SJSA1 (cell line): ENCODE measurements at places on chromosomes 1 and 21. TPM values are rescaled to one million over a fixed set of nuclear protein-coding genes. Genes with fewer than 3 reads are reported as not detected.
A peak's percentile ranks its signal among the peaks of the same experiment; 100 is the strongest.

GRCh38 chr1:87129038-87129437 is 199.6 kb upstream of the LMO4 start:
- H3K4me1 ChIP-seq: peaks cover 15% of the 10 kb centered on the region
- no peak overlapping the region for H3K4me3 ChIP-seq
- no peaks in the 10 kb centered on the region for H3K27me3 ChIP-seq
- no peaks in the 10 kb centered on the region for H3K36me3 ChIP-seq
- DNase-seq: no peak
- H3K27ac ChIP-seq: no peak overlapping the region

GRCh38 chr1:241156231-241156965 is 200.6 kb downstream of the RGS7 start:
- no peak overlapping the region for H3K27ac ChIP-seq
- no peak overlapping the region for H3K4me3 ChIP-seq
- no peaks in the 10 kb centered on the region for H3K4me1 ChIP-seq
- DNase-seq: no peak
- H3K27me3 ChIP-seq: no peaks in the 10 kb centered on the region; the same call in 1 of the 2 replicates

GRCh38 chr21:18451670-18452069 is 48.1 kb upstream of the TMPRSS15 start:
- no peak overlapping the region for H3K27ac ChIP-seq
- no peaks in the 10 kb centered on the region for H3K4me1 ChIP-seq
- H3K4me3 ChIP-seq: no peak overlapping the region
- no peaks in the 10 kb centered on the region for H3K27me3 ChIP-seq

GRCh38 chr1:94702442-94702815 is 117.7 kb upstream of the SLC44A3 start:
- no peak overlapping the region for H3K4me3 ChIP-seq
- no peaks in the 10 kb centered on the region for H3K27me3 ChIP-seq
- H3K27ac ChIP-seq: peak overlapping the region; percentile 67
- H3K36me3 ChIP-seq: no peaks in the 10 kb centered on the region
- H3K4me1 ChIP-seq: peaks cover 66% of the 10 kb centered on the region

GRCh38 chr1:38777464-38777957 is 82.1 kb downstream of the RRAGC start:
- H3K36me3 ChIP-seq: no peaks in the 10 kb centered on the region
- peaks cover 14% of the 10 kb centered on the region for H3K4me1 ChIP-seq
- DNase-seq: no peak
- no peak overlapping the region for H3K27ac ChIP-seq
- H3K4me3 ChIP-seq: no peak overlapping the region

- no peak overlapping the region for H3K4me3 ChIP-seq
- no peak for DNase-seq
- no peak overlapping the region for H3K27ac ChIP-seq
- H3K4me1 ChIP-seq: no peaks in the 10 kb centered on the region
- H3K36me3 ChIP-seq: no peaks in the 10 kb centered on the region
These were observed 868.0 kb downstream of the USP25 start for GRCh38 chr21:16597753-16598152.

DNA sequence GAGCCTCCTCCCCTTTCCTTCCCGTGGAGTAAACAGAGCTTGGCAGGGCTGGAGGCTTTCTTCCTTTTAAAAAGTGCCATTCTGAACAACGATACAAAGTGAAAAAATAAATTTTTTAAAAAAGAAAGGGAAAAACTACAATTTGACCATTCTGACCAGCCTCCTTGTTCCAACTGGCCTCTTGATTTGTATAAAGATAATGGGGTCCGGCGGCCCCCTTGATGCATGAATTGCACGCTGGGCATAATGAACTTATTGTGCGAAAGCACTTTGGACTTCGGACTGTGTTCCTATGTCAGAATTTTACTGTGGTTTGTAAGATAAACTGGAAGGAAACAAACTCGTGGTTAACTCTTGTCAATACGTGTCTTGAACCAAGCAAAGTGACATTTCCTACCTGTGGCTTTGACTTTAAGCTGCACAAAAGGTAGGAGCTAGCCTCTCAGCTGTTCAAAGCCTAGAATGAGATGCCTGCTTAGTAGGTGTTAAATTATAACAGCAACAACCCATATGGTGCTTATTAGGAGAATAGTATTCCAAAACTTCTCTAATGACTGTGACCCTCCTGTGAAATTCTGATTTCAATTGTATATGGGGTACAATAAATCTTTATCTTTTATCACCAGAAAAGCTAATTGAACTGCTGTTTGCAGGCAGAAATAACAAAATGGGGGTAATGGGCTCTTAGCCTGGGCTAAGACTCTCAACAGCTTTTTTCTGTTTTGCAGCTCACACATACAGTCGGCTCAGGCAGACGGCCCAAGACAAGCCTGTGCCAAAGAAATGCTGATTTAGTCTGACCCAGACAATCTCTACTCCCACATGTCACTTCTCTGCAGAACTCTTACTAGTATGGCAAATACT is 9.3 kb downstream of the IRF2BP2 start:
- DNase-seq: no peak
- peaks cover 36% of the 10 kb centered on the region for H3K36me3 ChIP-seq
- peaks cover 68% of the 10 kb centered on the region for H3K4me1 ChIP-seq
- H3K4me3 ChIP-seq: peak overlapping the region; percentile 46

GRCh38 chr1:16083486-16083885 is 10.0 kb upstream of the FAM131C start:
- no peak overlapping the region for H3K27ac ChIP-seq
- no peaks in the 10 kb centered on the region for H3K27me3 ChIP-seq
- H3K4me1 ChIP-seq: peaks cover 9% of the 10 kb centered on the region
- no peak overlapping the region for H3K4me3 ChIP-seq
- H3K36me3 ChIP-seq: no peaks in the 10 kb centered on the region

GRCh38 chr1:109639841-109640184 is 16.1 kb upstream of the GSTM4 start:
- H3K27me3 ChIP-seq: no peaks in the 10 kb centered on the region
- peaks cover 27% of the 10 kb centered on the region for H3K4me1 ChIP-seq
- no peak overlapping the region for H3K27ac ChIP-seq
- peak; percentile 36 for DNase-seq

DNA sequence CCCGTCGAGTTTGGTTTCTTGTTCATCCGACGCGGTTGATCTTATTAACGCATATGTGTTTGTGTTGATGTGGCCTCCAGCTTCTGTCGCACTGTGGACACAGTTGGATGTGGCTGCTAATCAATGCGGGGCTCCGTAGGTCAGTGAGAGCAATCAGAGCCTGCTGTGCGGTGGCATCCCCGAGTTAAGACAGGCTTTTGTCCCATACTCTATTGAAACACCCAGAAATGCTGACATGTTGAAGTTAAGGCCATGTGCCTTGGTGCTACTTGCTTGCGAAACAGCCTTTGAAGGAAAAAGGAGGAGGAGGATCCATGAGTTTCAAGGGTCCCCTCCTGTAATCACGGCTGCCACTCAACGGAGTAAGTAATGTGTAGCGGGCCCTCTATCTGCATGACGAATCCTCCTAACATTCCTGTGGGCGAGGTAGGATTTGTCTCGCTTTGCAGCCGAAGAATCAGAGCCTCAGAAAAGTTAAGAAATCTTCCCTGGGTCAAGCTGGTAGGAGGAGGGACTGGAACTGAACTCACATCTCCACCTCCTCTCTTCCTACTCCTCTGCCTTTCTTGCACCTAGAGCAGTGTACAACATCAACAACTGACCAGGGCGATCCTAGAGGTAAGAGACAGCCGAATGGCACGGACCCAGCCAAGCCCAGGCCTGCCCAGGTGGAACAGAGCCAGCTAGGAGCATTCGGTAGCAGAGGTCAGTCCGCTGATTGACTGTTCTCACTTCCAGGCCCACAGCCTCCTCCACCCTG is 19.5 kb downstream of the PDE9A start:
- H3K27me3 ChIP-seq: no peaks in the 10 kb centered on the region; the same call in 1 of the 2 replicates
- peak; percentile 78 for DNase-seq
- H3K4me1 ChIP-seq: peaks cover 35% of the 10 kb centered on the region

GRCh38 chr1:150212070-150212469 is 23.8 kb downstream of the ANP32E start:
- H3K4me3 ChIP-seq: no peak overlapping the region
- H3K27me3 ChIP-seq: no peaks in the 10 kb centered on the region
- DNase-seq: no peak

GRCh38 chr1:87180682-87181081 is 148.0 kb upstream of the LMO4 start:
- H3K27me3 ChIP-seq: no peaks in the 10 kb centered on the region
- no peak overlapping the region for H3K4me3 ChIP-seq
- no peaks in the 10 kb centered on the region for H3K4me1 ChIP-seq
- no peaks in the 10 kb centered on the region for H3K36me3 ChIP-seq
- H3K27ac ChIP-seq: no peak overlapping the region

DNA sequence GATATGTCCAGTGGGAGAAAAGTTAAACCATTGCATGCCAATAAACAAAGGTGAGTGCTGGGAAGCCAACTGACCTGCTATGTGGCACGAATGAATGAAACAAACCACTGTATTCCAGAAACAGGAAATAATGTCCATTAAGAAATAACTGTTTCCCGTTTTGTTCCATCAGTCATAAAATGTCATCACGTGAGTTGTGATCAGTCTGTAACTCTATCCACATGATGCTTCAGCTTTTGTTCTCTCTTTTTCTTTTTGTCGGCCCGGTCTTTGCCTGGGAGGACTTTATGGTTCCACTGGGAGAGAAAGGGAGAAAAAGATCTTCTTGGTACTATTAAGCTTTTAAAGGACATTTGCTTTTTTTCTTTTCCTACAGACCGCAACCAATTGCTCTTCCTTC is 179.9 kb downstream of the TGFB2 start:
- no peak for DNase-seq
- H3K27ac ChIP-seq: no peak overlapping the region
- H3K4me1 ChIP-seq: peaks cover 25% of the 10 kb centered on the region
- H3K4me3 ChIP-seq: no peak overlapping the region
- no peaks in the 10 kb centered on the region for H3K27me3 ChIP-seq

SAMD11 gene
- total RNA-seq: 232 and 256 TPM in 2 replicates

KCNK1 gene
- total RNA-seq: 0.09 TPM in 1 of 2 replicates, not detected in the other

IGSF3 gene
- total RNA-seq: 3.5 and 5.8 TPM in 2 replicates
